Stimulated activated CD4-positive, alpha-beta T cell treated with anti-CD3 and anti-CD28 coated beads, Interleukin-15, amount 100 ng/mL, for 48 hours (primary cell): ENCODE measurements at places on chromosomes 12 and 14.

DNA sequence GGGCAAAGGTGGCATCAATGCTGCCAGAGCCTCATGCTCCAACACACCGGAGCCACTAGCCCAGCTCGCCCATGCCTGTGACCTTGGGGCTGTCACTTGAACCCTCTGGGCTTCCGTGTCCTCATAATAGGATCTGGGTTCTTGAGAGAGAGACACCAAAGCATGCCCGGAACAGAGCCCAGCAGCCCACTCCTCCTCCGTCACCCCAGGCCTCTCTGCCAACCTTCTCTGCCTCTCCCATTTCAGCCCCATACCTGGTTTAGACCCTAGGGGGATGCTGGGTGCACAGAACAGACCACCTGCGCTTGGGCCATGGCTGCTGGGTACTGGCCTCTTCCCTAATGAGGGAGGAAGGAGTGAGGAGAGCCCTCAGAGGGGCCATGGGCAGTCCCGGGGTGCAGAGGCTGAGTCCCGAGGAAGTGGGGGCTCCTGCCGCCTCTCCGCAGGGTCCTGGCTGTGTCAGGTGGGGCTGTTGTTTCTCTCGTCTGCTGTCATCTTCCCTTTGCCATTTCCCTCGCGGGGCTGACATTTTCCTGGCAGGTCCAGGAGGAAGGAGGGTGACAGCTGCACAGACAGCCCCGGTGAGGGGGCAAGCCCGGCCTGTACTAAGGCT lies 172.4 kb upstream of the RTL1 start:
- DNase-seq: no peak

DNA sequence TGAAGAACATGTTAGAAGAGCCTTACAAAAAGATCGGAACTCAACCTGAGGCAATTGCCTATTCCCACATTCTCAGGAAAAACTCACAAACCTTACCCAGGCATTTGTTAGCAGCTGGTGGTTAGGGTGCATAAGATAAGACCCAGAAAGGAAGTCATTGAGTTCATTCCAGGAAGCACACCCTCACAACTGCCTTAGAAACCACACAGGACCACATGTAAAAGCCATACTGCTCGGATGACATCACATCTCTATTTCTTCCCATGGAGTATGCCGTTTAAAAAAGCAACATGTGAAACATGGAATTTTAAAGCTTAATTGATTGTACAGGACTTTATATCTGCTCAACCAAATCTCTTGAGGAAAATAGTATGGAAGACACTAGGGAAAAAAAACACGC lies 411.2 kb downstream of the DAD1 start:
- DNase-seq: no peak

DNA sequence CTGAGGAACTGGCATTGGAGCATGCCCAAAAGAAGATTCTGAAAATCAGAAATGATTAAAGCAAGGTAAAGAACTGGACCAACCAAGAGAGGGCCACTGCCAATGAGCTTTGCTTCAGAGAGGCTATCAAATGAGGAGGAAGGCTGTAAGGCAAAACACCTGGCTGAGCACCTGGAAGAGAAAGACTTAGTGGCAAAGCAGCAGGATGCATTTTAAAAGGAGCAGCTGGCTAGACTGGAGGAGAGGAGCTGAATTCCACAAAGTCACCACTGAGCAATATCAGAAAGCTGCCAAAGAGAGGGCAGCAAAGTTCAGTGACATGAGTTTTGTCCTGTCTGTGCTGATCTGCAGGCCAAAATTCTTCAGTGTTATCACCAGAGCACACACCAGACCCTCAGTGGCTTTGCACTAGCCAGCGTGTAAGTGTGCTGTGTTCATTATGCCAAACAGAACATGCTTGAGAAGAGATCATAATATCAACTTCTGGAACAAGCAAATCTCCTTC lies 338.7 kb downstream of the TRHDE start:
- DNase-seq: no peak

DNA sequence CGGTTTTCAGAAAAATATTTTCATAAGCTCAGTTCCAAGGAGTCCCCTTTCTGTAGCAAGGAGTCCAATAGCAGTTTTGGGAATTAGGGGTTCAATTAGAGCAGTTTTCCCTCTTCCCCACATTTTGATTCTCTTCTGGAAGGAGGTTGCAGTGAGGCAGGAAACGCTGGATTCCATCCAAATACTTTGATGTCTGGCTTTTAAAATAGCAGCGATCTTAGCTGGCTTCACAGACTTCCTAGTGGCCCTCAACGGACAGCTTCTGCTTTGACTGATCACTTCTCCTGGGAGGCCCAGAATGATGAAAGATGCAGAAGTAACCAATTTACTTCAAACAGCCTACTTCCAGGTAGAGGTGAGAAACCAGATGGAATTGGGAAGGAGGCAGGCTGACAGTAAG lies 63.1 kb downstream of the C12orf75 start:
- no peak for DNase-seq

- no peak for DNase-seq
These were observed 60.0 kb downstream of the GALNT16 start for GRCh38 chr14:69319911-69320310.

- no peak for DNase-seq
These were observed 5.9 kb downstream of the RIMBP2 start for GRCh38 chr12:130709971-130710732.

DNA sequence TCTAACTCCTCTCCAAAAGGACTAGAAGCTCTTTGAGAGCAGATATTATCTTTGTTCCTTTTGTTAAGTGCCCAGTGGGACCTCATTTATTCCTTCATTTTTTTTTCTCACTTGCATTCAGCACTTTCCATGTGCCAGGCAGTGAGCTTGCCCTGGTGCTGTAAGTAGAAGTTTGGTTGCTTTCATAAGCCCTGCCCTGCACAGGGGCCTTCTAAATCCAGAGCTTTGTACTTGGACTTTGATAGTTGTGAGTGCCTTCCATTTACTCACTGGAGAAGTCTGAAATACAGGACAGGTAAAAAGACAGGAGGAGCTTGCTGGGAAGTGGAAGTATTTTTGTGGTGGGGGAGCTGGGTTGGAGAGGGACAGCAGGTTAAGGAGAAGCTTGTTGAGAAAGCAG lies 56.7 kb upstream of the PTCSC3 start:
- no peak for DNase-seq

DNA sequence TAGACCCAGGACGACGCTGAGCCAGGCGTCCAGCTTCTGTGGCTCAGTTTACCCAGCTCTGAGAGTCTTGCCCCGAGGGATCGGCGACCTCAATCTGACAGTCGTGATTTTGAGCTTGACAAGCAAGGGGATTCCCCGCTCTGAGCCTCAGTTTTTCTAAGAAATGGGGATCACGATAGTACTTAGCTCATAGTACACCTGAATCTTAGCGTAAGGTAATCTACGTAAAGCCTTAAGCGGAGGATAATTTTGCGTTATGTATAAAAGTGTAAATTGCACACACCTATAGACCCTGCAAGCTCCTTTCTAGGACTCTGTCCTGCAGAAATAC lies 285 bp downstream of the MVK start:
- DNase-seq: no peak

- no peak for DNase-seq
These were observed 29.4 kb downstream of the FAIM2 start for GRCh38 chr12:49874142-49874897.

- no peak for DNase-seq
These were observed 23.5 kb downstream of the OR6C68 start for GRCh38 chr12:55515696-55516095.

DNA sequence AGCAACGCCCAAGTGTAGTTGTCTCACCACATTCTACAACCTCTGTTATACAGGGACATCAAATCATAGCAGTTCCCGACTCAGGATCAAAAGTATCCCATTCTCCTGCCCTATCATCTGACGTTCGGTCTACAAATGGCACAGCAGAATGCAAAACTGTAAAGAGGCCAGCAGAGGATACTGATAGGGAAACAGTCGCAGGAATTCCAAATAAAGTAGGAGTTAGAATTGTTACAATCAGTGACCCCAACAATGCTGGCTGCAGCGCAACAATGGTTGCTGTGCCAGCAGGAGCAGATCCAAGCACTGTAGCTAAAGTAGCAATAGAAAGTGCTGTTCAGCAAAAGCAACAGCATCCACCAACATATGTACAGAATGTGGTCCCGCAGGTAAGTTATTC lies 123.0 kb downstream of the ARID2 start:
- no peak for DNase-seq

- DNase-seq: no peak
These were observed 31.7 kb upstream of the MMP19 start for GRCh38 chr12:55874443-55874842.

GRCh38 chr14:97748616-97749015 lies 951.4 kb downstream of the VRK1 start:
- no peak for DNase-seq

DNA sequence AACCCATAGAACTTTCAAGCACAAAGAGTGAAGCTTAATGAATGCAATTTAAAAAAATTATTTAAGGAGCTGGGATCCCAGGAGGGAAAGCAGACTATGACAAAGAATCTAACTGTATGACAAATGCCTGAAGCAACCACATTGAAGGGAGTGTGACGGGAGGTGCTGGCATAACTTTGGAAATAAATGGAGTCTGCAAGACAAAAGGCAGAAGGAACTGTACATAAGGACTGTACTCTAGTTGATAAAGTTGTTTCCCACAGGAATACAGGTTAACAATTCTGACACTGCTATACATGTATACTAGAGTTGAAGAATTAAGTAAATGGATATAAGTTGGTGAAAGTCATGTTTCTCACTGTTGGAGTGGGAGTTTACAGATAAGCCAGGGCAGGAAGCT lies 41.2 kb upstream of the WSCD2 start:
- DNase-seq: no peak

- DNase-seq: no peak
These were observed 24.2 kb downstream of the PARPBP start for GRCh38 chr12:102144221-102144620.

DNA sequence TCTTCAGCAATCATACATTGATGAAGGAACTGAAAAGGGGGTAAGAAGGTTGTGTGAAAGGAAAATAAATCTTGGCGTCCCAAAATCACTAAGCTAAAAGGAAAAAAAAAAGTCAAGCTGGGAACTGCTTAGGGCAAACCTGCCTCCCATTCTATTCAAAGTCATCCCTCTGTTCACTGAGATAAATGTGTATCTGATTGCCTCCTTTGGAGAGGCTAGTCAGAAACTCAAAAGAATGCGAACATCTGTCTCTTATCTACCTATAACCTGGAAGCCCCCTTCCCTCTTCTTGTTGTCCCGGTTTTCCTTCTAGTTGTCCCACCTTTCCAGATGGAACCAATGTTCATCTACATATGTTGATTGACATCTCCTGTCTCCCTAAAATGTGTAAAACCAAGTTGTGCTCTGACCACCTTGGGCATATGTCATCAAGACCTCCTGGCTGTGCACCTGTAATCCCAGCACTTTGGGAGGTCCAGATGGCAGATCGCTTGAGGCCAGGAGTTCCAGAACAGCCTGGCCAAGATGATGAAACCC lies 53.1 kb downstream of the RESF1 start:
- DNase-seq: no peak

- no peak for DNase-seq
These were observed 22.8 kb upstream of the VCPKMT start for GRCh38 chr14:50139192-50139591.

GRCh38 chr14:75539561-75540478 lies 17.6 kb downstream of the BATF start:
- DNase-seq: peak; percentile 37

DNA sequence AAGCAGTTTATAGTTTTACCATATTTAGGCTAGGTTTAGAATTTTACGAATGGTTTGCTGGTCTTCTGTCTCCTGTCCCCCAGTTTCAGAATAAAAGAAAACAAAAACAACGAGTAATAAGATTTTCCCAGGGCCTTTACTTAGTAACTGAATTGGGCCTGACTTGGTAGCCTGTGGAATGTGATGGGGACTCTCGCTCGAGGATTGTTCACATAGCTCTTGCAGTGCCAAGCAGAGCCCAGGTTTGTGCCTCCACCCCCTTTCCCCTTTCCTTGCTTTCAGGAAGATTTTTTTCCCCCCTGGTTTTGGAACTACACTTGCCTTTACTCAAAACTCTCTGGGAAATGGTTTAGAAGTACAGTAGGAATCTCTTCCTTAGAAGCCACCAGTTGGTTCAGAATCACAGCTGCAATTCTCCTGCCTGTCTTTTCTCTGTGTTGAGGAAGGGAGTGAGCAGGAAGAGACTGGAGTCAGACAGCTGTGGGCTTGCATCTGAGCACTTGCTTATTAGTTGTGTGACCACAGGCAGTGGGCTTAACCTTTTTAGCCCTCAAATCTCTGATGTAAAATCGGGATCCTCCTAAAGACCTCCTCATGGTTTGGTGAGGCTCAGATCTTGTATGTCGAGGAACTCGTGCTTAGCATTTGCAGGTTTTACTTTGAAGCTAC lies 501.2 kb downstream of the PCNX1 start:
- no peak for DNase-seq

DNA sequence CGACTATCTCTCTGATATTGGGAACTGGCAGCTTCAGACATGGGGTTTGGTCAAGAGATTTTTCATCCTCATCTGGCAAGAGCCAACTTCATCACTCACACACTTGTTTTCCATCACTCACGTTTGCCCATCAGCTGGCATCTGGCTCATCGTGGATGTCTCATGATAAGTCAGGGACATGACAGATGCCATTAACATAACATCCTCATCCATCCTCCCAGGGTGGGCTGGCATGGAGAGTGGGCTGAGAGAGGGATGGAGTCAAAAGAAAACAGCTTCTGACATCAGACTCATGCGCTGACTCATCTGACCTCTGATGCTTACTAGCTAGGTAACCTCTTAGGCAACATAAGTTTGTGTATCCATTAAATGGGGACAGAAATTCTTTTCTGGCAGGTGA lies 1.8 kb upstream of the VSX2 start:
- DNase-seq: no peak

DNA sequence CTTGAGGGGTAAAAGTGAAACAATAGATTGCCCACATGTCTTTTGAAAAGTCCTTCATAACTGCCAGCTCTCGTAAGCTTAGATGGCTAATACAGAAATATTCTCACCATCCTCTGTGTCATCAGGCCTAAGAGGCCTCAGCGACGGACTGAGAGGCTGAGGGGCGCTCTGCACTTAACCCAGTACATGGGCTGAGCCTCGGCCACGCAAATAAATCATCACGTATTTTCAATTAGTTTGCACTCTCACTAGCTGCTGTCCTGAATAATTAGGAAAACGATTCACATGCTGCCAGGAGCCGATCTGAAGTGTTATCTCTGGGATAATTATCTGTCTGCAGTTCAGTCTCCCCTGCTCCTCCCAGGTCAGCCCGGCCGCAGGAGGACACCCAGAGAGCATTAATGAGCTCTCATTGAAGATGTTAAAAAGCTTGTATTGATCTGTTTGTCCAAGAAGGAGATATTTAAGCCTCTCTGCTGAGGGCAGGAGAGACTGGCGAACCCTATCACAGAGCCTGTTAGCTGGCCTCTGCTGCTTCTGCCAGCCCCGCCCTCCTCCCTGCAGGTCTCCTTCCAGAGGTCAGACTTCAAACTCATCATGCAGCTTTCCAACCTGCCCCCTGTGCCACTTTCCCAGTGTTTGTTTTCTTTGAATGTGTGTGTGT lies 1051.3 kb downstream of the VRK1 start:
- no peak for DNase-seq
